ENCODE measurements at places on chromosomes 2 and 18.

DNA sequence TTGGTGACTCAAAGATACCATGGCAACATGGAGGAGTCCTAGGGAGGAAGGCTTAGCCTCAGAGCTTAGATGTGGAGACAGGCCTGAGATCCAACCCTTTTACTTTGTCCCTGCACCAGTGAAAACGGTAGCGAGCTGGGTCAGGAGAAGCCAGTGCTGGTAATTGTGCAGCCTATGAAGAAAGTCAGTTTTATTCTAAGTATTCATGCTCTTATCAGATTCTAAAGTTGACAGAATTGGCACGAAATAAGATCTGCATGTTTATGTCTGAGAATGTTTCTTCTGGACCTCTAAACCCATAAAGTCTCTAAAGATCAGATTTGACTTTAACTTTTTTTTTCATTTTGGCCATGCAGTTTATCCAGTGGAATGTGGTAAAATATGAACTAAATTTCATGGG is 93.8 kb downstream of the SCG2 start:
- DNase-seq: no peak

DNA sequence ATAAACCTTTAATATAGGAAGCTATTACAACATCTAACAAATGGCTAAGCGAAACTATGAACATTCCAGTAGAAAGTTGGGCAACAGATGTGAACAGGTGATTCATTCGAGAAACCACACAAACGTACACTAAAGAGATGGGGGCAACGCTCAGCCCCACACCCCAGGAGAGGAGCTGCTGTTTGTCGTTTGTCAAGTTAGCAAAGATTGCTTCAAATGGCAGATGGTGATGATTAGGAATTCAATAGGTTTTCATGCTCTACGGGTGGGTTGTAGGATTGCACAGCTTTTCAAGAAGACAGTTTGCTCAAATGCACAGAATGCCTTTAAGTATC is 154.7 kb upstream of the HDAC4 start:
- DNase-seq: peak; percentile 49

- DNase-seq: no peak
Measured at GRCh38 chr2:173990970-173991819, 26.0 kb upstream of the SP3 start.

DNA sequence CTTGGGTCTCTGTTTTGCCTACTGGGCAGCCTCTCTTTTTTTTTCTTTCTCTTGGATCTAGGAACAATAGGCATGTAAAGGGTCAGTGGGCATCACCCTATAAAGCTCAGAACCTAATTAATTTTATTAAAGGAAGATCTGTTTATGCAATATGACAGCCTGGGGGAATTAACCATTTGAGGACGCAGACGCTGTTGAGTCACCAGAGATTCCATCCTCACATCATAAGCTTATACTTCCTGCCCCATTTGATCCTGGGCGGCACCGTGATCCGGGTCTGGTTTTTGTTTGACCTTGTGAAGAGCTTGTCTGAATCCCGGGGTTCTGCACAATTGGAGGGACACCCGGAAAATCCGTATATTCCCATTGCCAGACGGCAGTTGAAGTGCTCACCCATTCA is 16.8 kb upstream of the BCL11A start:
- no peak for DNase-seq

- DNase-seq: no peak
Measured at GRCh38 chr2:229633556-229633955, 80.8 kb downstream of the DNER start.

- no peak for DNase-seq
Measured at GRCh38 chr2:197442857-197443256, 8.0 kb upstream of the SF3B1 start.

DNA sequence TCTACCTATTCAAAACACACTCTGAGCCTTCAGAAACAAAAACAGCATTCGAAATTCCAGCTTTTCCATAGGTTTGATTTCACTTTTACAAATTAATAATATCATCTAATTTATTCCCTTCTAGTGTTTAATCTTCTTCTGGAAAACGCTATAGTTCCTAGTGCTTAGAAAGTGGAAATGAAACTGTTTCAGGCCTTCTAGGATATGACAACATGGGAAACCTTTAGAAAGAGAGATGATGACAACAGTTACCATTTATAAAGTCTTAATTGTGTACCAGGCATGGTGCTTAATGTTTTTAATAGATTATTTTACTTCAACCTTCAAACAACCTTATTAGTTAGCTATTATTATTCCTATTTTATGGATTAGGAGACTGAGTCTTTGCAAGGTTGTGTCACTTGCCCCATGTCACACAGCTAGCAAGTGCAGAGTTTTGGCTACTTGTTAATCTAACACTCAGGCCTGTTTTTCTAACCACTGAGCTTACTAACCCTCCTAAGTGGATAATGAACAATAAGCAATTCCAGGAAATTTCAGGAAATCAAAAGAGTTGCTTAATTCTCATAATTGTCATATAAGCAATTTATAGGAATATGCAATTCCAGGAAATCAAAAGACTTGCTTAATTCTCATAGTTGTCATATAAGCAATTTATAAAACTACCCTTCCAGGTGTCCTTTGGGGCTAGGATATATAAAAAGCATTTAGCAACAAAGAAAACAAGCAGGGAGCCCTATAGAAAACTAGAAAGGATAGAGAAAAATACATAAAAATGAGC is 206.0 kb downstream of the ZNF521 start:
- no peak for DNase-seq

DNA sequence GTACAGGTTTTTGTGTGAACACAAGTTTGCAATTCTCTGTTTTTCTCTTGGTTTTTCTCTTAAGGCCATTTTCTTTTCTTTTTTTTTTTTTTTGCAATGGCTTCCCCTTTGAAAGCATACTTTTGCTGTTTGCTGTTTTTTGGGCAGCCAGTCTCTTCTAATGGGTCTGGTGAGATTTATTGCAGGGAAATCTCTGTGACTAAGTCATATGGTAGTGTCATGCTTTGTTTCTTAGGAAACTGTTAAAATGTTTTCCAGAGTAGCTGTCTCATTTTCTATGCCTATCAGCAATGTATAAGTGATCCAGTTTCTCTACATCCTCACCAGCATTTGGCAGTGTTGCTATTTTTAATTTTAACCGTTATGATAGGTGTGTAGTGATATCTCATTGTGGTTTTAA is 27.9 kb upstream of the CDCA7 start:
- peak; percentile 27 for DNase-seq

DNA sequence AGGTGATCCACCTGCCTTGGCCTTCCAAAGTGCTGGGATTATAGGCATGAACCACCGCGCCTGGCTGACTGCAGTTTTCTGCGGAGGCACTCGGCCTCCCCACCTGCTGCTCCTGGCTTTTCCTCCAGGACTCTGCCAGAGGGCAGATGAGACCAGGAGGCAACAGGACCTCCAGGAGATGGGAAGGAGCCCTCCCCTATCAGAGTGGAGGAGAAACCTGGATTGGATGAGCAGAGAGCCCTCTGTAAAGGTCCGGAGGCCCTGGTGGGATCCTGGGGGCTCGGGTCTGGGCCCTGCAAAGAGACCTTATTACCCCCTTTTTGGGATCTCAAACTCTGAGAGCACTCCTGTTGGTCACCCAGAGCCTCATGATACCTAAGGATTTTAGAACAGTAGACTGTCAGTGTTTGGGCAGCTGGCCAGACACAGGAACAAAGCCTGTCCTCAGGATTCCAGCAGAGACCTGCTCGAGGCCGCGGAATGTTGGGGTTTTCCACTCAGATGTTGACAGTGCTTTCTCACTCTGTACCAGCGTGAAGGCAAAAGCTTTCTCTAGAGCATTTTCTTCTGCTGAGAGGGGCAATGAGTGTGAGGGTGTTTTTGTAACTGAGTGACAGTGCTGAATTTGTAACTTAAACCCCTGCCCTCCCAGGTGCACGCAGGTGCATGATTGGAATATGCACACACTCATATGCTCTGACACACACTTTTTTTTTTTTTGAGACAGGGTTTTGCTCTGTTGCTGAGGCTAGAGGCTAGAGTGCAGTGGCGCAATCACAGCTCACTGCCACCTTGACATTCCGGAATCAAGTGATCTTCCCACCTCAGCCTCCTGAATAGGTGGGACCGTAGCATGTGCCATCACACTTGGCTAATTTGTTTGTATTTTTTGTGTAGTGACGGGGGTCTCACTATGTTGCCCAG is 48.4 kb downstream of the NPPC start:
- DNase-seq: no peak

DNA sequence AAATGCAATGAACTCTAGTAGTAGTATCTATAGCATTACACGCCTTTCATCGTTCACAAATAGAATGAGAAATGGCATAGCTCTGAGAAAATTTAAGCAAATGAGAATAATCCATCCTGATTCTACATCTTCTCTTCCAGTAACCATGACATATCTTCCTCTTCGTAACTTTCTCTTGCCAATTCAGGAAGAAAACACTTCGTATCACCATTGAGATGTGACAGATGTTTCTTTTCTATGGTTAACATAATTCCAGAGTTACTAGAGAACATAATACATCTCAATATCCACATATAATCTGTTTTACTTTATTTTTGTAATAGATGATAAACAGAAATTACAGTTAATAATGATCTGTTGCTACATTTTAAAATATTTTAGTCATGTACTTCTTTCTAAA is 1527.4 kb downstream of the LRP1B start:
- DNase-seq: no peak

Measured in trophoblast cell (in vitro differentiated cells and primary cell).